GM19239 (cell line): ENCODE measurements at places on chromosomes 11 and 22.

- DNase-seq = no peak
These were observed 1024.5 kb downstream of the LRRC4C start for GRCh38 chr11:40434926-40435325.

DNA sequence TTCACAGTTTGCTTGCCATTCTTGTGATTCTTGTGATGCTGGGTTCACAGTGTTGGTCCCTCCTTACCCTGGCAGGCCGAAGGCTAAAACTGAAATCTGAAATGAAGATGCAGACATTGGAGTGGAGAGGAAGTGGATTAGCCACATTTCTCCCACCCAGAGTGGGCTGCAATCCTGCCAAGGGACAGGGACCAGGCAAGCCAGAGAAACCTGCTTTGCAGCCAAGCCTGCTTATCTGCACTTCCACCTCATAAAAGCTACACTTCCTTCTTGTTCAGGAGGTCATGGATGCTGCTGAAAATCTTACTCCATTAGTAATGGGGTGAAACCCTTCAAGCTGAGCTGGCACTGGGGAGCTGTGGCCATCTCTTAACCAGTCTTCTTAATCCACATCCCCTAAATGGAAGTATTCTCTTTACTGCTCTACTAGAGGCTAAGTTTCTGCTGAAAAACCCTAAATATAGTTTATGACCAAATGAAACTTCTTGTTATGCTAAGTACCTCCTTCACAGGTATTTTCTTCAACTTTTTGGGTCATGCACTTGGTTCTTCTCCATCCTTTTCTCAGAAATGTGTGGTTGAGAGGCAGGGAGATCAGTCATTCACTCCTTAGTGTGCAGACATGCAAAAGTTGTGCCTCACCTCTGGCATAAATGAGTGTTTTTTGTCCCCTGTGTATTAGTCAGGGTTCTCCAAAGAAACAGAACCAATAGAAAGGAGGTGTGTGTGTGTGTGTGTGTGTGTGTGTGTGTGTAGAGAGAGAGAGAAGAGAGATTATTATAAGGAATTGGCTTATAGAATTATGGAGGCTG lies 133.9 kb upstream of the BMAL1 start:
- DNase-seq = no peak

DNA sequence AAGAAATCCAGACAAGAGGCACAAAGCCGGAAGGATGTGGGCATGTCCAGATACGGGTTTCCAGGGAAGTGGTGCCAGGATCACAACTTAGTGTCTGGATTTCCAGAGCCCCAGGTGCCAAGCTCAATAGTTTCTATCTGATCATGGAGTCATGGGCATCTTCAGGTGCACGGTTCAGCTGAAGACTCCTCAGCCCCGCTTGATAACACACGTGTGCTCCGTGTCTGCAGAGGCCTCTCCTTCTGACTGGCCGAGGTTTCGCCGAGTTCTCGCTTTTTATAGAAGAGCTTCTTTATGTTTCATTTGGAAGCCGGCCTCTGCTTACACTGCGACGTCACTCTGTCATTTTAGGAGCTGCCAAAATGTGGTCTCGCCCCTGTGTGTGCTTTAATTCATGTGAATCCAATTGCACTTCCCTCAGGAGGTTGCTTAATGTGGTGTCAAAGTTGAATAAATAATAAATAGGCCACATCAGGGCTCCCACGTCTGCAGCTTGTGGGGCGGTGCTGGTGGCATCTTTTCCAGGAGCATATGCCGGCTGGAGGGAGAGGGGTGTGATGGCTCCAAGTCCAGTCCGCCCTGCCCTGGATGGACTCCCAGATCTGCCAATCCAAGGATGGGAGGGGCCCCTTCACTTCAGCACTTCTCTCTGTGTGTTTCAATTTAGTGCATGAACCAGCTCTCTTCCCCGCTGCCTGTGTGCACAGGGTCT lies 1410.8 kb downstream of the TBC1D22A start:
- DNase-seq = no peak

- no peak for DNase-seq
These were observed 30.0 kb upstream of the CABP7 start for GRCh38 chr22:29689880-29690213.

- no peak for DNase-seq
These were observed 828.1 kb upstream of the FAT3 start for GRCh38 chr11:91396236-91397133.

GRCh38 chr11:68342459-68343158 lies 30.2 kb downstream of the LRP5 start:
- no peak for DNase-seq

DNA sequence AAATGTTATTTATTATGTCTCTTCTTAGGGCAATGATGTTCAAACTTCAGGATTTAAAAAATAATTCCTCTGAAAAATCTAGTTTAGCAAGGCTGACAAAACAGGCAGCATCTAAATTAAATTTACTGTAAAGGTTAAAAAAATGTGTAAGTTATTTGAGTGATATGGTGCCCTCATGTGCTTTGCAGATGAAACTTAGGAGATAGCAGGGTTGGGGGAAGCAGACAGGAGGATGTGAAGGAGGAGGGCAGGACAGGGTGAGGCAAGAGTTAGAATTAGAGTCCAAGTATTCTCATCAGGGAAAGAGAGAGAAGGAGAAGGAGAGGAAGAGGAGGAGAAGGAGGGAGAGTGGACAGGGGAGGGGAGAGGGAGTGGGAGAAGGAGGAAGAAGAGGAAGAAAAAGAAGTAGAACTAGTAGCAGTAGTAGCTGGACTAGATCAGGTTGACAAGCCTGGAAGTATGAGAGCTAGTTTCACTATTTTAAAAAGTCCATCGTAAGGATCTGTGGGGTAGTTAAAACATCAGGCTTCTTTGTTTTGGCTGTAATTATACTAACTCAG lies 141.2 kb upstream of the SESN3 start:
- no peak for DNase-seq

GRCh38 chr11:59225017-59225416 lies 12.3 kb upstream of the MPEG1 start:
- no peak for DNase-seq

GRCh38 chr11:14552089-14552488 lies 31.9 kb upstream of the PSMA1 start:
- no peak for DNase-seq

GRCh38 chr11:24509114-24509513 lies 12.3 kb downstream of the LUZP2 start:
- DNase-seq = no peak

GRCh38 chr11:121625777-121626506 lies 173.2 kb upstream of the SORL1-AS1 start:
- no peak for DNase-seq

GRCh38 chr11:50267851-50268250 lies 235.2 kb downstream of the OR4C45 start:
- DNase-seq = no peak

- DNase-seq = no peak
These were observed 32.1 kb downstream of the SERPIND1 start for GRCh38 chr22:20805972-20806471.

DNA sequence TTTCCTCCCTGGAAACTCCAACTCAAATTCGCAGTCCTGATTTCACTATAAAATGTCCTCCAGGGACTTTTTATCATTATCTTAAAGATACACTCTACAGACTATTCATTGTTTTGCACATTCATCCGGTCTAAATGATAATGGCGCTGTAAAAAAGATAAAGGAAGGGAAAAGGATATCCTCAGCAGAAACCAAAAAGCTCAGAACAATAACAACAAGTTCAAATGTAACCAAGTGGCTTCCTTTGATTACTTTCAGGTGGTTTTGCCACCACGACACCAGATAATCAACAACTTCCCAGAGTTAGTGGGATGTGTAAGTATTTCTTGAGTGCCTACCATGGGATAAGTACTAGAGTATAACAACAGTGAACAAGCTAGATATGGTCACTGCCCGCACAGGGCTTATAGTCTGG lies 26.3 kb downstream of the PRCP start:
- no peak for DNase-seq

GRCh38 chr11:118008271-118008911 lies 22.2 kb downstream of the IL10RA start:
- DNase-seq = no peak

GRCh38 chr11:130144861-130145281 lies 14.7 kb upstream of the ST14 start:
- no peak for DNase-seq

DNA sequence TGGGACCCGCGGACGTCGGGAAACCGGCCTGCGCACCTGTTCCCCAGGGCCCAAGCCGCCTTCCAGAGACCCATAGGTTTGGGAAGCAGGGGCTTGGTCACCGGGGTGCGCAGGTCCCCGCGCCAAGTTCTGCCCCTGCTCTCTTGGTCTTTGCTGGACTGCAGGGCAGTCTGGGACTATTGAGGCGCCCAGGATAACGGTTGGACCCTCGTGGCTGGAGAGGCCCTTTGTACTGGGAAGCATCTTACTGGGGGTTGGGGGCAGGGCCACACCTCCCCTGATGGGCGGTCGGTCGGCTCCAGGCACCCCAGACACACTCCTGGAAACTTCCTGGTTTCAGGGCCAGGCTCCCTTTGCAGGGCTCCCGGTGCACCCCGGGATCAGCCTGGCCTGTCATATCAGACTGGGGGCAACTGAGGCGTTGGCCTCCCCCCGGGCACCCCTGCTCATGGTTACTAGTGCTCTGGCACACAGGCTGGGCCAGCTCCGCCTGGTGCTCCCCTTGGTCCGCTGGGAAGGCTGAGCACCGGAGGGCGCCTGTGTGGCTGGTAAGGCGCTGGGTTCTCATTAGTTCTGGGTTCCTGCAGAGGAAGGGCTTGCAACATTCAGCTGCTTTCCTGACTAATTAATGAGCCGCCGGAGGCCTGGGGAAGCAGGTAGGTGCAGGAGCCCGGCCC lies 1250.5 kb downstream of the BRD1 start:
- DNase-seq = no peak

- DNase-seq = no peak
These were observed 23.1 kb upstream of the CD82 start for GRCh38 chr11:44542372-44542771.

GRCh38 chr11:111283945-111284481 lies 14.3 kb upstream of the POU2AF3 start:
- no peak for DNase-seq

GRCh38 chr11:38461751-38462150 lies 1863.7 kb upstream of the RAG2 start:
- DNase-seq = no peak

DNA sequence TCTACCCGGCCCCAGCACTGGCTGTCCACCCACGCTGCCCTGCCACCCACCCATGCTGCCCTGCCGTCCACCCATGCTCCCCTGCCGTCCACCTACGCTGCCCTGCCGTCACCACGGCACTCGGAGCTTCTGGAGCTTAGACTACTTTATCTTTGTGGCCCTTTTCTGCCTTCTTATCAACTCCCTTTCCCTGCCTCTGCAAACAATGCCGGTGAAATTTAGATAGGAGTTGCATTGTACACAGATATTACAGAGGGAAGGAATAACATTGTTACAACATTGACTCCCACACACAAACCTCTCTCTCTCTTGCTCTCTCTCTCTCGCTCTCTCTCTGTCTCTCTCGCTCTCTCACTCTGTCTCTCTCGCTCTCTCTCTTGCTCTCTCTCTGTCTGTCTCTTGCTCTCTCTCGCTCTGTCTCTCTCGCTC lies 33.7 kb upstream of the BRSK2 start:
- DNase-seq = no peak

- DNase-seq = no peak
These were observed 17.1 kb upstream of the EIF3M start for GRCh38 chr11:32566517-32566916.

- DNase-seq = no peak
These were observed 286.4 kb downstream of the NTM start for GRCh38 chr11:131656839-131657211.

DNA sequence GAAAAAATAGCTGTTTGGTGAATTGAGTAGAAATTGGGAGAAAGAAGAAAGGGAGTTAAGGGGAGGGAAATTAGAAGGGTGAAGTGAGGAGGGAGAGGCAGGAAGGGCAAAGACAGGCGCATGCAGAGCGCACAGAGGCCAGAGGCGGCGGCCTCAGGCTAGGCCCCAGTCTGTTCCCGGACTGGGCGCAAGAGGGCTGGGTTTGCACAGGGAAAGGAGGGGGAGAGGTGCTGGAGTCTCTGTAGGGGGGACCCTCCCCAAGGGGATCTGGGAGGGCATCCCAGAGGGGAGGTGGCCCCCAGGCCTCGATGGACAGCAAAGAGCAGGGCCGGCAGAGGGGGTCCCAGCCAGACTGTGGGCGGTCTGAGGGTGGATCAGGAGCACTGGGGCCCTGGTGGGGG lies 1.3 kb upstream of the FLRT1 start:
- DNase-seq = no peak

DNA sequence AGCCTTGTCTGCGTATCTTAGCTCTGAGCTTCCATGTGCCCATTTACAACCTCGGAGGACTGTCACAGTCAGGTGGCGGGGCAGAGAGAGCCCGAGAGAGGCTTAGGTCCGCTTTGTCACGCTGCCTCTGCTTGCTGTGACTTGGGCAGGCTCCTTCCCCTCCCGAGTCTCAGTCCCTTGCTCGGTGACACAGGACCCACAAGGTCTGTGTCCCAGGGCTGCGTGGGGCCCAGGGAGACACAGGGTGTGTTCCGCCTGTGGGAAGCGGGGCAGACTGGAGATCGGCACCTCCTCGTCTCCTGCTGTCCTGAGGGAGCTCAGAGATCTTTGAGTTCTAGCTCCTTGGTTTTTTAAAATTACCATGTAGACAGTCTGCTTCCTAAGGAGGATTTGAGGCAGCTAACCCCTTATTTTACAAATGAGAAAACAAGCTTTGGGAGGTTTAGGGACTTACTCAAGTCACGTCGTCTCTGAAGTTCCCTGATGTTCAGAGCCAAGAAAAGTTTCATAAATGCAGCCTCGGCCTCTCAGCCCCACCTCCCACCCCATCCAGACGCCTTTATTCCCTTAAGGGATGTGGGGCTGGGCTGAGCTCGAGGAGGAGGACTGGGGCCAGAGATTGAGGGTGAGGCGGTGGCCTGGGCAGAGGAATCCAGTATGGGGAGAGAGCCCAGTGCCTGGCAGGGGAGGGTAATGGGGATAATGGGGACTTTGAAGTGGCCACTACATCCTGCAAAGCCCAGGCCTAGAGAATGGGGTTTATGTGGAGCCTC lies 103.6 kb downstream of the NECTIN1 start:
- no peak for DNase-seq

DNA sequence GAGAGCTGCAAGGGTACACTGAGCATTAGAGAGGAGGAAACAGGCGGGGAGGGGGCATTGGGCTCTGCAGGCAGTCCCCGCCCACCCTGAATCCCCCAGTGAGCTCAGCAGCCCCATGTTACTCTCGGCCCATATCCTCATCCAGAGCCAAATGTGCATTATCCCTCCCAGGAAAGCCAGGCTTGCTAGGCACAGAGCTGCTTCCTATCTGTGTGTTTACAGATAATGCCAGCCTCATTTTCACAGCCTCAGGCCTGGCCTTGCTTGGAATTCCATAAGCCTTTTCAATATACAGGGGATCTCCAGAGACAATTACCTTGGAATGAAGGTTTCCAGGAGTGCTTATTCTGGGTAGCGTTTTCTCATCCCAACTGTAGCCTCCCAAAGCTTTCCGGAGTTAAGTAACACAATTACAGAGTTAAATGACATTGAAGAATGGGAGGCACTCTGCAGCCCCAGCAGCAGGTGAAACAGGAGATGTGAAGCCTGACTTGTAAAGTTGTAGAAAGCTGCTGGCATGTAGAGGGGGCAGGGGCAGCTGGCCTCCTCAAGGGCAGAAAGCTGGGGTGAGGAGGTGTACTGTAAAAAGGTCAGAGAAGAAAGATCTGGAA lies 91.5 kb upstream of the TBCEL start:
- no peak for DNase-seq
